ENCODE measurements at places on chromosomes 12 and 14.
A peak's percentile ranks its signal among the peaks of the same experiment; 100 is the strongest.

- DNase-seq = peak; percentile 23
Measured at GRCh38 chr14:53929871-53930715, 26.5 kb downstream of the BMP4 start.

DNA sequence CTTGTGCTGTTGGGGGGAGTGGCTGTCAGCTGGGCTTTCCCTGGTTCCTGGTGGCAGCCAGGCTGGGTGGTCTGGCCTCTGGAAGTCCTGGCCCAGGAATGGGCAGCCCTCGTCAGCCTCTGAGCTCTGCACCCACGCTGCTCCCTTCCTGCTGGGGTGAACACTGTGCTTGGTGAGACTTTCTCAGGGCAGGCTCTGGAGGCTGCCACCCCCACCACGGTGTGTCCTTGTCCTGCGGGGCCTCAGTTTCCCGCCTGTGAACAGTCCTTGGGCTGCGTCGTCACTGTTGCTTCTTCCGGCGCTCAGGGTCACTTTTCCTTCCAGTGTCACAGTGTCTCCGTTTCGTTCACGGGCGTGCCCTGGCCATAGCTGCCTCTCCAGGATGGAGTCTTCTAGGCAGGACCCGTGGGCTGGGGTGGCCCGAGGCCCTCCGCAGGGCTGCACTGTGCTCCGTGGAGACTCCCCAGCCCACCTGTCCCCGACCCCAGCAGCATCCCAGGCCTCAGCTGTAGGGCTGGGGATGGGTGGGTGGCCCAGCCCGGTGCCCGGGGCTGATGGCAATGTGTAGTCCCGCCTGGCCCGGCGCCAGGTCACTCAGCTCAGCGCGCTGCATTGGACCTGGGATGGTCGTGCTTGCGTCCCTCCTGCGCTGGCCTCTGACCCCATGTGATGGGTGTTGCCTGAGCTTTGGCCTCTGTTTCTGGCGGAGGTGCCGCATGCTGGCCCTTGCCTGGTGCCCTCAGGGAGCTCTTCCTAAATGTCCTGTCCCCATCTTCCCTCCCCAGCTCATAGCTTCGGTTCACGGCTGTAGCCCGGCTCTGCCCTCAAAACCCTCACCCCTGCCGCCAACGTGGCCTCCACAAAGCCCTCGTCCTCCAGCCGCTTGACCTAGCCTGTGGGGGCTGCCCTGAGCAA, 6.8 kb downstream of the KIF26A start:
- no peak for DNase-seq

GRCh38 chr14:74511966-74512830, 18.6 kb downstream of the ISCA2 start:
- no peak for DNase-seq

DNA sequence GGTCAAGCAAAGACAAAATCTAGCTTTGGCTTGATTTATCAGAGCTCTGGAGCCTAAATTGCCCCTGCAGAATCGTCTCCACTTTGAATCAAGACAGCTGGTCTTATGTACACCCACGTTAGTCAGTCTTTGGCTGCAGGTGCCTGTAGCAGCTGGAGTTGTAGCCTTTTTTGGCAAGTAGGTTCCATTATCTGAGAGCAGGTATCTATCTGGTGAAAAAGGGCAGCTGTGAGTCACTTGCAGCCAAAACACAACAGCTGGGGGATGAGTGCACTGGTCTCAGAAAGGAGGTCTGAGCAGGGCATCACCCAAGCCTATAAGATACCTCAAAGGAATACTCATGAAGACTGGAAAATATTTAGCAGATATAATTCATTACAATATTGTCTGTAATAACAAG, 43.6 kb upstream of the KCNH5 start:
- DNase-seq = no peak

DNA sequence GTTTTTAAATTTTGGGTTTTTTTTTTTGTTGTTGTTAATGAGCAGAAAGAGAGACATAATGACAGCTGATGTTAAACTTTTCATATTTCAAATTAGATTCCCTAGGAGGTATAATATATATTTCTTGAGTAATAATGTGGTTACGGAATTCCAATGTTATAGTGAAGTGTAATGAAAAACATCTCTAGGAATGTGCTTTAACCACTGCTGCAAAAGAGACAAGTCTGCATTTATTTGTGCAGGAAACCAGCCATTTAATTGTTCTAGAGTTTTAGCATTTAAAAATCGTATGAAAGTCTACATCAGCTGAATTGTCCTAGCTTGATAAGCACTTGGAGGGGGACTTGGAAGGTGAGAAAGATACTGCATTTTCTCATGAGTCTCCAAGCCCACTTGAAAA, 14.3 kb downstream of the SERPINA10 start:
- DNase-seq = no peak

DNA sequence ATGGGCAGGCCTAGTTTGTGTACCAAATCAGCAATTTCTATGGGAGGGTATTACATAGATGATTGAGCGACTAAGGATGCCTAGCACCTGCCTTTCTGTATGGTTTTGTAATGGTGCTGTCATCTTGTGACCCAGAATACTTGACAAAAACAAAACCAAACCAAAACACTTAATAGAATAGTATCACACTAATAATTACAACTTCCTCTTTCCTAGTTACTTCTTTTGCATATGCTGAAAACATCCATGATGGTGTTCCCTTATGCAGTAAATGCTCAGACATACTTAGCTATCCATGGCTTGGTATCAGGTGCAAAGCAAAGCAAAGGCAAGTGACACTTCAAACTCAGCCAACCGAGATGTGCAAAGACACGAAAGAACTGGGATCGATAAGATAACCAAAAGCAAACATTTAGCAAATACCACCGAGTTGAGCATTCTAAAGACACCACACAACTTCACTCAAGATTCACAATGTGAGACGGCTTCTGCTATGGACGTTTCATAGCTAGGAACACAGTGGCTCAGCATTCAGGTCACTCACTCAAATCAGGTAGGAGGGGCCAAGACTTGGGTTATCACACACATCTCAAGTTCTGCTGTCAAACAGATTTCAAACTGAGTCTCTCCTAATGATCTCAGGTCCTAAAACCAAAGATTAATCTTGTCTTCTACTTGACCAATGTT, 24.3 kb downstream of the PPP1CC start:
- no peak for DNase-seq
